Fibroblast of skin of back (primary cell): ENCODE measurements at places on chromosomes 4 and X.

- DNase-seq = peak; percentile 60
These were observed 115.2 kb upstream of the LNX1 start for GRCh38 chr4:53706422-53707032.

- DNase-seq = no peak
These were observed 67.5 kb upstream of the FAM241A start for GRCh38 chr4:112077743-112078142.

GRCh38 chr4:158051401-158052235, 121.2 kb downstream of the GASK1B start:
- DNase-seq = peak; percentile 95

GRCh38 chr4:64724689-64725088, 315.4 kb upstream of the TECRL start:
- DNase-seq = no peak

DNA sequence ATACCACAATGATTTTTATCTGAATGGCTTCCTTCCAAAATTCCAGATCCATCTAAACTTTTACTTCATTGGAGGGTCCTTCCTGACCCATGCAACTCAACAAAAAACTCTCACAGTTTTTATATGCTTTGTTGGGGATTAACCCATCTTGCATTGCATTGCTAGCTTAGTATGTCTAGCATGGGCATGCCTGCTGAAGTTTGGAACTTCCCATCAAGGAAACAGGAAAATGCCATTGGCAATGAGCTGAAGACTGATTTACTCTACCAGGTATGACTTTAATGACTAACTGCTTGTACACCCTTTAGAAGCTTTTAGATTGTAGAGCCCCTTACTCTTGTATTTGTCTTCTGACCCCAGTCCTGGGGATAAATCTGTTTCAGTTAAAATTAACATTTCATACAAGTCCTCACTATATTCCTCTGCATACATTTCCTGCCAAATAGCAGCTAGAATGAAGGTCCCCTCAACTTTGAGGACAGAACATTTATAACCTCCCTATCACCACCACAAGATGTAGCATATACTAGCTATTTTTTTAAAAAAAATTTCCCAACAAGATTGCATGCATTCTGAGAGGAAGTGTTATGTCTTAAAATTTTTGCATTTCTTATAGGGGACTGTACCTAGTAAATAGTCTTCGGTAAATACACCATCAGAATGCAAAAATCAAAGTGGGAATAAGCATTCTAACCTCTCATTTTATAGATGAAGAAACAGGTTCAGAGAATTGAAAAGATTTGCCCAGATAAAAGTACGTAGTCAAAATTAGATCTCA, 52.5 kb upstream of the ATXN3L start:
- no peak for DNase-seq

GRCh38 chr4:23298371-23298770, 591.5 kb downstream of the PPARGC1A start:
- no peak for DNase-seq

GRCh38 chrX:101957174-101957573, 25.3 kb upstream of the ZMAT1 start:
- no peak for DNase-seq

GRCh38 chr4:336099-336892, 1.3 kb upstream of the ZNF141 start:
- DNase-seq = no peak

DNA sequence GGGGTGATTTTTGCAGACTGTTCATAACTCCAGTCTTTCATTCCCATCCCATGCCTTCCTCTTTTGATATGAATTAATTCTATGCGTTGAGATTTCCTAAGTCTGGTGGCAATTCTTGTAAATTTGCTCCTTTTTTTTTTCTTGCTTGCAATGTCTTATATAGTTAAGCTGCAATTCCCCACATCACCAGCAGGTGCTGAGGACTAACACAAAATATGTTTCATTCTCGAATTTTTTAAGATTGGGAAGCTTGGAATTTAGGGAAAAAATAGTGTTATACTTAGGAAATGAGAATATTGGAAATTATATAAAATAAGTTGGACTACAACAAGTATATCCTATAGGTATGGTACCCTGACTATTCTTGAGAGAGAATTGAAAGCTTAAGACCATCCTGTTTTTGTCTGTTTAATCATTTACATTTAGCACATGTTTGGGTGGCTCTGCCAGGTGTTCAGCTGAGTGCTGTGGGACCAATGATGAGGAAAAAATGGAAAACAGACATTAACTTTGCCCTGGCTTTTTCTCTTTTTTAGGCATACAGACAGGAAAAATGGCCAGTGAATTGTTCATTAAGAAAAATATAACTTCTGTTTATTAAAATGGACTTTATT, 30.2 kb downstream of the AFF2 start:
- peak; percentile 19 for DNase-seq

- no peak for DNase-seq
These were observed 13.5 kb downstream of the MAOB start for GRCh38 chrX:43868791-43869190.

- DNase-seq = peak; percentile 41
These were observed 165.4 kb upstream of the C1QTNF7 start for GRCh38 chr4:15262396-15262795.

DNA sequence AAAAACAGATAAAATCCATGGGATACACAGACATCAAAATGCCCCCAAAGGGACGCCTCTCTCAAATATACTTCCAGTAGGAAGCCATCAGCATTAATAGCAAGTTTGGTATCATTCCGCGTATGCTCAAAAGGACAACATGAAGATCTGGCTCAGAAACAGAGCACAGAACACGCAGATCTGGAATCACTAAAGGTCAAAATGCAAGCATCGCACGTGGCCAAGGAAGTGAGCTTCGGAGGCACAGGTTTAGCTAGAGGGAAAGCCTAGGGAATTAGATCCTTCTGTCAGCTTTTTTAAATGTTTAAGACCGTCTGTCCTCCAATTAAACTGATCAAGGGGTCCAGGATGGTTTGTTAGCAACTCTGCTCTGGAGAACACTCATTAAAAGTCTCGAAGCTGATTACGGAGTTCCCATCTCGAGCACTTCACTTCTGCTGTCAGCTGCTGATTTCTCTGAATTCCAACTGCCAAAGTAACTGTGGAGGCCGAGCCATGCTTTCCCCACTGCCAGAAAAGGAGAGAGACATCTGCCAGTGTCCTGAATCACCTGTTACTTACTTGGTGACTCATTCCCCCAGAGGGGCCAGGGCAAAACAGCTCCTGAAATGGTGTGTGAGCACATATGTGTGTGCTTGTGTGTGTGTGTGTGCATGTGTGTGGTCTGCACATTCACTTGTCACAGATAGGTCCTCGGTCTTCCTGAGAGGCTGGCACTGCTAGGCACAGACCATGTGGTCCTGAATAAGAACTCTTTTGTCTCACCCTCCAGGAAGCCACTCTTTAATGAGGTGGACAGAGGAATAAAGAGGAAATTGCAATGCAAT, 177.7 kb upstream of the PPARGC1A start:
- peak; percentile 60 for DNase-seq

DNA sequence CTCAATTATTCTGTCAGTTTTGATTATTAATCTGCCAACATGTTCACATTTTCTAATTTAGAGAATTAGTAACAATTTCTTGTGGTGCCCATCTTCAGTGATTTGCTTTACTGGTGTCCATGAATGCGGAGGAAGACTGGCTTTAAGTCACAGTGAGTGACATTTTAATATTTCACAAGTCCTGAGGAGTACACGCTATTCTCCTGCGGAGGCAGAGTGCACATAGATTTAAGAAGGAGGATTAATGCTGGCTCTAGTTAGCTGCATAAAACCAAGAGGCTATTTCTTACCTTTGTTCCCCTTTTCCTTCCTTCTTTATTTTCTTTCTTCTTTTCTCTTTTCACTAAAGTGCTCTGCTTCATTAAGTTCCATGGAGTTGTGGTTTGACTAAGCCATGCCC, 495.2 kb upstream of the IGFBP7 start:
- DNase-seq = no peak

DNA sequence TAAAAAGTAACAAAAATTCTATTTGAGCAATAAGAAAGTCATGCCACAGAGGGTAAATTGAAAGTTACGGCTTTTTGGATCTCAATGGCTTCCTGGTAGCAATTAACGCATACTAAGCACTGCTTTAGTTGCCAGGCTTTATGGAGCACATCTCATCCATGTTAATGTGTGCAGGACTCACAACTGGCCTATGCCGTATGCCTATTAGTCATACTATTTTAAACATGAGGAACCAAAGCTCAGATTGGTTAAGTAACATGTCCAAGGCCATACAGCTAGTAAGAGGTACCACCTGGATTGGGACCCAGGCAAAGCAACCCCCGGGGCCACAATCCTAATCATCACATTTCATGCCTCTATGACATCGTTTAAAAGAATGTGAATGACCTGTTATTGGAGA, 17.1 kb downstream of the DAPP1 start:
- no peak for DNase-seq

GRCh38 chrX:373641-374471, 12.9 kb downstream of the PPP2R3B start:
- peak; percentile 39 for DNase-seq

GRCh38 chrX:53684415-53685192, 1.9 kb downstream of the HUWE1 start:
- DNase-seq = no peak

GRCh38 chr4:89111833-89112563, 665 bp downstream of the TIGD2 start:
- peak; percentile 88 for DNase-seq

DNA sequence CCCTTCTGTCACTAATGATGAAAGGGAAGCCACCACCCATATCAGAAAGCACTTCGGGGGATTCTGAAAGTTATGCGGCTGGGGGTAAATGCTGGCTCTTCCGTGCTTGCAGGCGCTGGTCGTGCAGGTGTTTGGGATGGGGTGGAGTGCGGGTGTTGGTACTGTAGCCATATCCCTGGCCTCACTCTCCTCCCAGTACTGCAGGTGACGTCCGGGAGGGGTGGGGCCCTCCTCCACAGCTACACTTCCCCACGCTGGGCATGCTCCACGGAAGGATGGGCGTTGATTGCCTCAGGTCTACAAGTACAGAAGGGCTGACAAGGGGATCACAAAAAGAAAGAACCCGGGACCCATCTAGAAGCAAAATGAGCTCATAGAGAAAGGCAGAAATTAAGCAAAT, 48.6 kb upstream of the CLDN24 start:
- no peak for DNase-seq

DNA sequence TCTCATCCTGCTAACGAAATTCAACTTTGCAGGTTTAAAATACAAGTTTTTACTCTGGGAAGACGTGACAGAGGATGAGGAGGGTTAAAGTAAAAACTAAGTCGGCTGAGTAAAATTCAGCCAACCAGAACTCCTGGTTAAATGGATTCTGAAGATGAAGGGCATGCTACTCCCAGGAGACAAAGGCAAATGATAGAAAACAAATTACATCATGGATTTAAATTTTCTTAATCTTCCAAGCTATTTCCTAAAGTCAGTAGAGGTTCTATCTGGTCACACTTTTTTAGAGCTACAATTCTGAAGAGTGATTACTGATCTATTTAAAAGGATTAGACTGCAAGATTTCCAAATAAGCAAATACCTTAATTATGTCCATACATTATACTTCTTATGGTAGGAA, 47.9 kb downstream of the ZNF827 start:
- no peak for DNase-seq

GRCh38 chrX:140664939-140665338, 44.6 kb upstream of the LINC00632 start:
- peak; percentile 29 for DNase-seq

GRCh38 chrX:79100791-79101484, 43.5 kb upstream of the GPR174 start:
- DNase-seq = no peak

GRCh38 chr4:139563515-139563914, 7.5 kb upstream of the SETD7 start:
- no peak for DNase-seq

- DNase-seq = peak; percentile 2
These were observed 67.9 kb downstream of the TMLHE start for GRCh38 chrX:155544881-155545280.

GRCh38 chr4:143559757-143560147, 46.2 kb downstream of the SMARCA5 start:
- DNase-seq = no peak

DNA sequence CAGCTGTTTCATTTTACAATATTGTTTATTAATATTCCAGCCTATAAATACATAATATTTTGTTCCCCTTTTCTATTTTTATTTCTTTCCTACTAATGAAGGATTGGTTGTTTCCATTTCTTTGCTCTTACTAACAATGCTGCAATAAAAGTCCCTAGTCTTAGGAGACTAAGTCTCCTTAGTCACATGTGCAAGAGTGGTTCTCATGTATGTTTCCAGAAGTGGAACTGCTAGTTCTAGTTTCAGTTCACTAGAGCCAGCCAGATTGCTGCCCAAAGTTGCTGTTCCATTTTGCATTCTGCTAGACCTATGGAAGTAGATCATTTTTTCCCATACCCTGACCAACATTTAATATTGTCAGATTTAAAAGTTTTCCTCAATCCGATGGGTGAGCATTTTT, 44.3 kb downstream of the CNGA1 start:
- DNase-seq = no peak

- DNase-seq = peak; percentile 75
These were observed 15.9 kb downstream of the IL15 start for GRCh38 chr4:141652161-141652778.

DNA sequence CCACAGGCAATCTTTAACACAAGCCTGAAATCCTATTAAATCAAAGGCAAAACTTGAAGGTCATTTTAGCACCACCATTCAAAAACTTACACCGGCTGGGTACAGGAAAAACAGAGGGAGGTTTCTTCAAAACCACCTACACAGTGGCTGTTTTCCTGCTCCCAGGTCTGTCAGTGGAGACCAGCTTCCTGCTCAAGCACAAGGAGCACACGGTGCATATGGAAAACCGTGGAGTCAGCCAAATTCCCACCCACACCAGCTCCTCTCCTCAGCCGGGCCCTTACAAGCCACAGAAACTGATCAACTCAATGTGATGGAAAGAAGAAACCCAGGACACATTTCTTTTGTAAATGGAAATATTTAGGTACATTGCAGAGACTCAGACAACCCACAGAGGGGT, 14.3 kb upstream of the FAM241A start:
- DNase-seq = no peak

DNA sequence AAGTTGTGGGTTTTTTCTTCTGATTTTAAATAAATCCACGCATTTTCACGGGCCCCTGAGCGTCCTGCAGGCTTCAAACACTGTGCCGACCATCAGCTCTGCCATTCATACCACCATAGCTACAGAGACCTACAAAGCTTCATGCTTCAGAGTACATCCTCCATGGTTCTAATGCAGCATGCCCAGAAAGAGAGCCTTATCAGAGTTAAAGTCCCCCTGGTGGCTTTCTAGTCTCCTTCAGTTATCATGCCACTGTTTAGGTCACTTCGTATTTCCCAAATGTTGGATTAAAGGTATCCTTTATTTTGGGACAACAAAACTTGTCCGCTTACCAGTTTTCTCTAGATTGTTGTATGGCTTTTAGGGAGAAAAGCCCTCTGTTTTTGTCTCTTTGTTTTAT, 66.7 kb upstream of the VCX2 start:
- DNase-seq = no peak

- no peak for DNase-seq
These were observed 24.6 kb upstream of the LAP3 start for GRCh38 chr4:17552427-17552826.

- DNase-seq = no peak
These were observed 113.3 kb upstream of the SHISA3 start for GRCh38 chr4:42284030-42284429.
